HL-60 (cell line): ENCODE measurements at places on chromosomes 1 and 21.

DNA sequence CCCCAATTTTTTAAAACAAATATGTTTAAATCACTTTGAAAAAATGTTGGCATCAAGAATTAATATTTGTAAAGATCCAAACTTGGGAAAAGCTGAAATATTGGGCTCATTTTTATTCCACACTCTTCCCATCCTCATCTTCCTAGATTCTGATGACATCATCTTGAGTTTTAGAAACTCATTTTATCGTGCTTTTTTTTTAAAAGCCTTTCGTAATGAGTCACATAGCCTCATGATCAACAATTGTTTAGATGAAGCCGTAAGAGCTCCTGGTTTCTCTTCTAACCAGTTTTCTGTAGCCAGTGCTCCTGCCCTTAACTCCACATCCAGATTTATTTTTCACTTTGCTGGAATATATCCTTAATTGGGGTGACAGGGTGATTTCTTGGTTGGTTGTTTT lies 78.6 kb downstream of the POFUT2 start:
- DNase-seq: no peak

GRCh38 chr1:19969898-19970660 lies 9.3 kb downstream of the PLA2G2A start:
- no peak for DNase-seq

GRCh38 chr1:202197653-202198365 lies 4.2 kb downstream of the LGR6 start:
- no peak for DNase-seq

GRCh38 chr1:152858062-152858461 lies 1.7 kb upstream of the LCE7A start:
- no peak for DNase-seq

GRCh38 chr1:228964178-228965089 lies 229.2 kb downstream of the RHOU start:
- no peak for DNase-seq

GRCh38 chr1:69123486-69123885 lies 444.2 kb upstream of the LRRC7 start:
- no peak for DNase-seq

DNA sequence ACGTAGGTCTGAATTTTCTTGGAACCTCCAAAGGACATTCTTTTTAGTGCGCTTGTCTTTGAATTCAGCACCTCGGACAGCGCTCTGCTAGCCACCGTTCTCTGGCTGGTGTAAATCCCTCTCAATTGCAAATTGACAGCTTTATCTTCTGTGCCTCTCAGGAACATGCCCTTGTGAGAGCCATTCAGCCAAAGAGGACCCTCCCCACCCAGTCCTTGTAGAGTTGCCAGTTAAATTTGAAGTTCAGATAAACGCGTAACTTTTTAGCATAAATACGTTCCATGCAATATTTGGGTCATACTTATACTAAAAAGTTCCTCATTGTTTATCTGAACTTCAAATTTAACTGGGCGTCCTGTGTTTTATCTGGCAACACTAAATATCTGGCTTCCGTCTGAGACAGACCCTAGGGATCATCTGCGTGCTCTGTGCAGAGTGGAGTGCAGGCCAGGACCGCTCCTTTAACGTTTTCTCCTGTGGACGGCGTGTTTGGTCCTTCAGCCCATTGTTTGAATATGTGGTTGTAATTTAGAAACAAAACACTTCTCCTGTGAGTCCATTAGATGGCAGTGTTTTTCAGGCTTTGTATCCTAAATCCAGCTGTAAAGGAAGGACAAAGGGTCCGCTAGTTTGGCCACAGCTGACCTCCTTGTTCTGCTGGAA lies 7.0 kb downstream of the KCNAB2 start:
- no peak for DNase-seq

- DNase-seq: no peak
Observed at GRCh38 chr1:4416189-4416588, 238.2 kb upstream of the AJAP1 start.

- DNase-seq: no peak
Observed at GRCh38 chr1:231625975-231626534, 535 bp upstream of the DISC1 start.

GRCh38 chr1:113949007-113949406 lies 19.9 kb downstream of the HIPK1 start:
- DNase-seq: no peak

DNA sequence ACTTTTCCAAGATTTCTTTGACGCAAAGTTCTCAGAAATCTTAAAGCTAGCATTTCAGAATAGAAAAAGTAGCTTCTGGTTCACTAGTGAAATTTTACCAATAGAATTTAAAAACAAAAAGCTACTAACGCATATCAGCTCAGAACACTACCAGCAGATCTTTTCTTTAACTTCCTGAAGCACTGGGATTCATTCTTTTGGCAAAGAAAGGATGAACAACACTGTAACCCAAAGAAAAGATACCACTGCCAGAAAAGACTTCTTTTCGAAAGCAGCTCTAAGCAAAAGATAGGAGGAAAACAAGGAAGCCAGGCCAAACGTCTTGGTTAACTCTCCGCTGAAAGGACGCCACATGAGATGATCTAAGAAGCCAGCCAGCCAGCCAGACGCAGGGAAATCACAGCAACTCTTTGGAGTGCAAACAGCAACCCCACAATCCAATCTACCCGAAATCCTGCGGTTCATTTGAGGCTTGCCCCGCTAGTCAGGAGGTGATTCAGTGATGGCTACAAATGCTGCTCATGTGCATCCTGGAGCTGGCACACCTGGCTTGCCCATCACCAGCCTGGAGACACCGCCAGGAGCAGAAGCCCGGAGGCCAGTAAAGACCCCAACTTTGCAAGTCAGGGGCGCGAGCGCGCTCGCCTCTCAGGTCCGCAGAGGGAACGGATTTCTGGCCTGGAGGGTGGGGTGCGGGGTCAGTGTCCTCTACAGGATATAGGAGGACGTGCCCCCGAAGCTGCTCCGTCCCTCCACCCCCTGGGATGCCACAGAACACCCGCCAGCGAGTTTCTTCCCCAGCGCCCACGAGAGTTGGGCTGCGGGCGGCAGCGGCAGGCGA lies 812 bp downstream of the NBPF1 start:
- DNase-seq: peak; percentile 52

- DNase-seq: no peak
Observed at GRCh38 chr1:87915771-87916170, 587.1 kb downstream of the LMO4 start.

DNA sequence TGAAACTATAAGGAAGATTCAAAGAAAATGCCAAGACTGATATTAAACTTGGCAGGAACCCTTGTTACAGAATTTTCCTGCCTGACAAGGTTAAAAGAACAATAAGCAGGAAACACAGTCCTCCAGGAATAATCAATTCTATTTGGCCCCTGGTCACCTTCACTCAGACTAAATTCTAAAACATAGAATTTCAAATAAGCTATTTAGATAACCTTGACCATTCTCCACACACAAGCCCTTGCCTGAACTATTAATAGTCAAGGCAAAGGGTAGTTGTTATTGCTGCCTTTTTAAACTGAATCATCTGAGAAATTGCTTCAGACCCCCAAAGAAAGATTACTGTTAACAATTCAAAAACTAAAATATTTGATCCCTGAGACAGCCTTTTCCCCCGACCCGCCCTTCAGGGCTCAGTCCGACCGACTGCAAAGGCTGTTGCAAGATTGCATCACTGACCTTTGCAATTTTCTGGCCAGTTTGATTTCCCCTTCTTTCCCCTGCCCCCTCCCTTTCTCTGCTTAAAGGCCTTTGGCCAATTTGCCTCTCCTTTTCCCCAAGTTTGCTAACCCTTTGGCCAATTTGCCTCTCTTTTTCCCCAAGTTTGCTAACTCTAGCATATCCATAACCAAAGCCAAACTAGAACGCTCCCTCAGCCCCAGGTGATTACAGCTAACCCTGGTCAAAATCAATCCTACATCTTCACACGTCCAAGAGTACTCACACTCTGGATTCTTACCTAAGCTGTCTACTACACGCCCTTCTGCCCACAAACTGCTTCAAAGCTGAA lies 1.4 kb upstream of the G0S2 start:
- DNase-seq: no peak

DNA sequence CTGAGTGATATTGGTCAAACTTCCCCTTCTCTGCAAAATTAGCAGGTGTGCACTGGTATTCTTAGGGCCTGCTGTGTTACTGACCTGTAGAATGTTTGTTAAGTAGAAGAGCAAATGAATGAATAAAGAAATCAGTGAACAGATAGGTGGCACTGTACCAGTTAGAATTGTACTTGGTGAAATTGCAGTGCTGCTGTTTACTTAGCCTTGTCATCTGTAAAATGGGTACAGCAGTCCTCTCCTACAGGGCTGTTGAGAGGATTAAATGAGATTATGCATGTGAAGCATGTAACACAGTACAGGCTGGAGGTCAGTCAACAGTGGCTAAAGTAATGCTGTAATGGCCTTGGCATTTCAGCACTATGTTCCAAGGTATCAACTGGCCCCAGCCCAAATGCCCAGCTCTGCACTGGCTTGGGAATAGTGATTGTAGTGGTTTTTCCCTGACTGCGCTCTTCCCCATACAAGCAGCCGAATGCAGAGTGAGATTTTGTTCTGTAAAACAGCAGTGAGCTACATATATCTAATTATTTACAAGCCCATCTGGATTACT lies 10.5 kb downstream of the VANGL1 start:
- no peak for DNase-seq

DNA sequence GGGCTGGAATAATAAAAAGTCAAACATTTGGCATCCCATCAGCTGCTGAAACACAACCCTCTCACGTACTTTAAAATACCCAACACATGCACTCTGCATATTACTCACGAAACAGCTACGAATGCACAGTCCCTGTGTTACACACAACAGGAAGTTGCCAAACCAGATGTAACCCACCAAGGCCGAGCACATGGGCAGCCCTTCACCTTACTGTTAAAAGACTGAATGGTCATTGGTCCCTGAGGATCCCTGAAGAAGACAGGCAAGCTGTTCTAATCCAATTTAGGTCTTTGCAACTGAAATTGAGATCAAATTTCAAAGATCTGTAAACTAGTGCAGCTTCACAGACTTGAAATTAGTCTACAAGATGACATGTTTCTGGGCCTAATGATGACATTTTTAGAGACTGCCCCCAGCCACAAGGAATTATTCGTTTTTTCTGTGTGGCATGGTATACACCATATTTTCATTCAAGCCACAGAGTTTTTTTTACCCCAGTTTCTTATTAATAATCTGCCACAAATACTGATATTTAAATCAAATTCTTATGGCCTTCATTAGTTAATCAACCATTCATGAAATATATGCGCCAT lies 25.6 kb upstream of the IER5 start:
- DNase-seq: peak; percentile 80

DNA sequence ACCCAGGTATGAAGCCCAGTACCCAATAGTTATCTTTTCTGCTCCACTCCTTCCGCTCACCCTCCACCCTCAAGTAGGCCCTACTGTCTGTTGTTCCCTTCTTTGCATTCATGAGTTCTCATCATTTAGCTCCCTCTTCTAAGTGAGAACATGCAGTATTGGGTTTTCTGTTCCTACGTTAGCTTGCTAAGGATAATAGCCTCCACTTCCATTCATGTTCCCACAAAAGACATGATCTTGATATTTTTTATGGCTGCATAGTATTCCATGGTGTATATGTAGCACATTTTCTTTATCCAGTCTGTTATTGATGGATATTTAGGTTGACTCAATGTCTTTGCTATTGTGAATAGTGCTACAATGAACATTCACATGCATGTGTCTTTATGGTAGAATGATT lies 2.8 kb upstream of the TP53BP2 start:
- no peak for DNase-seq

GRCh38 chr1:153342178-153342577 lies 6.5 kb downstream of the PGLYRP4 start:
- no peak for DNase-seq

GRCh38 chr1:58861506-58861905 lies 77.7 kb upstream of the JUN start:
- DNase-seq: no peak

GRCh38 chr1:11479375-11479979 lies 522 bp downstream of the DISP3 start:
- DNase-seq: no peak

GRCh38 chr1:32966900-32967299 lies 2.3 kb upstream of the RNF19B start:
- no peak for DNase-seq

GRCh38 chr1:62778208-62778607 lies 5.7 kb upstream of the ATG4C start:
- DNase-seq: no peak

DNA sequence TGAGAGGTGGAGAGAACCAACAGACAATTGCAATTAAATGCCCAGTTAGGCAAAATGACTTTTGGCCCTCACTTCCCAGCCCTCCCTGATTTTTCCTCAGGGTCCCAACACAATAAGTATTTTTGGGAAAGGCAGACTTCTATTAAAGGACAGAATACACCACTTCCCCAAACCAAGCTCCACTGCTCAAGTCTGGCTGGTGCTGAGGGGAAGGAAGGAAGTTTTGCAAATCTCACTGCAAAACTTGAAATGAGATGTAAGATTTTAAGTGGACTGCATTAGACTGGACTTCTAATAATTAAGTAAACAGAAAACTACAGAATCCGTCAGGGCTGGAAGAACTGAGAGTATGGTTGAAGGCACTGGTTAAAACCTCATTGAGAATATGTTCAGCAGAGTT lies 32.2 kb upstream of the CD1D start:
- no peak for DNase-seq

DNA sequence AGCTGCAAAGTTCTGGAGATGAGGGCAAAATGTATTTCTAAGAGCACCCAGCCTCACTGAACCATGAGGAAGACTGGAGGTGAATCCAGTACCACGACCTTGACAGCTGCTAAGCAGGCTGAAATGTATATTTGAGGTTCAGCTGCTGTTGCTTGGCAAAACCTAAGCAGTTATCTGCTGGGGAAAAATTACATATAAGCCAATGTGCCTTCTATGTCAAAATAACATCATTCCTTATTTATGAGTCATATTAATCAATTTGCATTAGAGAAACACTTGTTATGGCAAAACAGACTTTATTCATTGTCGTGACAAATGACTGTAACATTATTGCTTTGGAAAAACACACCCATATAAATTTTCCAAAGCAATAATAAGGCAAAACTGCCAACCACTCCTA lies 560.5 kb upstream of the NR5A2 start:
- DNase-seq: no peak

DNA sequence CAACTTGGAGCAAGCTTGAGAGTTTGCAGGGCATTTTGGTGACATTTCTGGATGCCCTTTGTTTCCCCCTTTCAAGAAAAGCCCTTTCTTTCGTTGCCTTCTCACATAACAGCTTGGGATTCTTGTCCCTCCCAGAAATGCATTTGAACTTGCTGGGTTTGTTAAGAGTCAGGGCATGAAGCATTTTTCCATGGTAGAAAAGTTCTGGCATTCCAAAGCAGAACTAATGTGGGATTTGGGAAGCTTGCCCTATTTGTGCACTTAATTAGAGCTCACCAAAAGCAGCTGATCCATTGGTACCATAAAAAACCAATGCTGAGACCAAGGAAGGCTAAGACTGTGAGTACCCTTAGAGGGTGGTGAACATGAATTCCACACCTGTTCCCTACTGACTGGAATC lies 99.8 kb upstream of the HOOK1 start:
- DNase-seq: no peak

- no peak for DNase-seq
Observed at GRCh38 chr1:155064111-155064831, 731 bp downstream of the EFNA4 start.

DNA sequence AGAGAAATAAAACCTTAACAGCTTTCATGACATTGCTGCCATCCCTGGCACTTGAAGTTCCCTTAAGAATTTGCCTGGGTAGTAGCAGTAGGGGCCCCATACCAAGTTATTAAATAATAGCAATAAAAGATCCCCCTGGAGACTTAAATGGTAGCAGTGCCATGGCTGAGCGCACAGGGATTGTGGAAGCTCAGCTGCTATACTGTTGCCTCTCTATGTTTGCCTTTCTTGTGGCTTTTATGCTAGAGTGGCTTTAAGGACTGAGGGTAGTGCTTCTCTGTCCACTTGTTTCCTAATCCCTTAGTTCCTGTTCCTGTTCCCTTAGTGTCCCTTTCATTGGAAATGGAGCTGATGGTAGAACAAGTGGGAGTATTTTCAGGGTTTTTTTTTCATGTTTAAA lies 42.1 kb downstream of the NCF2 start:
- DNase-seq: no peak
